Activated CD8-positive, alpha-beta memory T cell treated with anti-CD3 and anti-CD28 coated beads for 1 hour (primary cell): ENCODE measurements at places on chromosomes 4 and X.
A peak's percentile ranks its signal among the peaks of the same experiment; 100 is the strongest.

GRCh38 chr4:127505203-127505602, 127.6 kb upstream of the INTU start:
- DNase-seq, result no peak

DNA sequence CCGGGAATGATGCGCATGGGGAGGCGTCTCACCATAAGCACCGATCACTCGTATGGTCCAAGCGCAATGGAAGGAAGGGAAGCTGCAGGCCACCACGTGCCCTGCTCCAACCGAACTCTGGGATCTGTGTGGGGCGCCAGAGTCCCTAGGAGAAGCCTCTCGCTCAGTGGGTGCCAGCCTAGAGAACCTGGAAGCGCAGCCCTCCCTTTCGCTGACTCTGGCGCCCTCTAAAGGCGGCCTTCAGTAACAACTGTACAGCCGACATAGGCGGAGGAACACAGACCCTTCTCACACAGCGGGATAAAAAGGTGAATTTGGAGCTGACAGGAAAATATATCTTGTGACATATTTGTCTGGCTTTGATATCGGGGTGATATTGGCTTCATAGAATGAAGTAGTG, 76.0 kb downstream of the INTS6L start:
- DNase-seq, result no peak

GRCh38 chrX:118164138-118164537, 47.5 kb upstream of the KLHL13 start:
- no peak for DNase-seq

GRCh38 chrX:136953867-136954787, 73.6 kb upstream of the RBMX start:
- peak; percentile 1 for DNase-seq

GRCh38 chr4:135319685-135320084, 1118.1 kb upstream of the PABPC4L start:
- no peak for DNase-seq

GRCh38 chr4:126888968-126889367, 743.8 kb upstream of the INTU start:
- DNase-seq, result no peak

GRCh38 chr4:646460-646859, 21.1 kb downstream of the PDE6B start:
- no peak for DNase-seq

- DNase-seq, result no peak
These were observed 301.7 kb upstream of the DIPK2B start for GRCh38 chrX:45502396-45502795.

DNA sequence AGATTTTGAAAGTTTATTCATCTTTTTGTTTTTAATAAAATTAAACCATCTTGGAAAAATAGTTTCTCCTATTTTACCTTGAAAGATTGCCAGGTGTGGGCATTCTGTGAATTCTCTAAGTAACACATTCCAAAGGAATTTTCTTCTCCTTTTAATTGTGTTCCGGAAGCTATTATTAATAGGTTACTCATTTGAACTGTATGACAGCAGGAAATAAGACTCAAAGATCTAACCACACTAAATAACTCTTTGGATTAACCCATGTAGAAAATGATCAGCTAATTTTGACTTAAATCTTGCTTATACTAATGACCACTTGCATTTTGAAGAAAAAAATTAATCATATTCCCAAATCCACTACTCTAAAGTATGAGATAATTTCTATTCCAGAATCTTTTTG, 17.6 kb upstream of the CCNI start:
- no peak for DNase-seq

DNA sequence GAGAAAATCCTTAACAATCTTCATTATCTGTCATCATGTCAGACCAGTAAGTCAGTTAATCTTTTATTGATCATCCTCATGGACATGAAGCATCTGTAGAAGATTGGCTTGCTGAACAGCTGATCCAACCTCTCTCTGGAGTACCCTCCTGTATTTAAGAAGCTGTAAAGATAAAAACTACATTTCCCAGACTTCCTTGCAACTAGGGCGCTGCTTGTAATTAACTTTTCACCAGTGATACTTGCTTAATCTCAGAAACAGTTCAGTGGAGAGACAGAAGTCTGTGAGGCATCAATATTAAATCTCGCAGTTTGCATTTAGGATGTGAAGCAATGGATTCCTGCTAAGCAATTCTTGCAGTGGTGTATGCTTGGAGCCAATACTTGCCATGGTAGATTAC, 36.0 kb upstream of the SMARCA5 start:
- DNase-seq, result no peak

- no peak for DNase-seq
These were observed 228.6 kb downstream of the QDPR start for GRCh38 chr4:17283251-17283650.

DNA sequence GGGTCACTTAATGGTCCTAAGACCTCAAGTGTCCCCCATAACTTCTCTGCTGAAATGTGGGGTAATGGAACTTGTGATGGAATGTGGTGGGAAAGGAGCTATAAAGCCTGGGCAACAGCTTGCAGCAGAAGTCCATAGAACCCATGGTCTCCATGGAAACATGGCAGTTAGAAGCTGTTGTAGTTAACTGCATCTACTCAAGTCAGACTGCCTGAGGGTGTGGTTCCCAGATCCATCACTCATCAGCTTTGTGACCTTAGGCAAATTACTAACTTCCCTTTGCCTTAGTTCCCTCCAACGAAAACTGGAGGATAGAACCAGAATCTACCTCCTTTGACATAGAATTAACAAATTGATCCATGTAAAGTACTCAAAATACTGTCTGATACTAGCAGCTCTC, 113.0 kb downstream of the SPATA18 start:
- DNase-seq, result no peak

GRCh38 chr4:2432991-2433530, 14.3 kb downstream of the CFAP99 start:
- no peak for DNase-seq

DNA sequence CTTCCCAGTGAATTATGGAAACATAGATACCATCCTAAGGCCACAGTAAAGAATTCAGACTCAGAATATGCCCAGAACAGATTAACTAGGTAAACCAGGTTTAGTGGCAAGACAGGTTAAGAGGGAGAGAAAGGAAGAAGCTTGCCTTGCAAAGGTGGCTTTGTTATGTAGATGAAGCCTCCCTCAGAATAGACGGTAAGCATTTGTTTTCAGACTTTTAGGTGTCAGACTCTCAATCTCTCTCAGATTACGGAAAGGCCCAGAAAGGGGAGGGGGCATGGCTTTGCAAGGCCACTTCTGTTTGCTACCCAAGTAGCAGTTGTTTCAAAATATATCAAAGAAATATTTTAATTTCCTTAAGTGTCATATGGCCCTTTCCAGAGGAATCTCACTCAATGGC, 457.1 kb upstream of the BOD1L1 start:
- DNase-seq, result no peak

- DNase-seq, result no peak
These were observed 291.5 kb upstream of the BOD1L1 start for GRCh38 chr4:13918991-13919441.

DNA sequence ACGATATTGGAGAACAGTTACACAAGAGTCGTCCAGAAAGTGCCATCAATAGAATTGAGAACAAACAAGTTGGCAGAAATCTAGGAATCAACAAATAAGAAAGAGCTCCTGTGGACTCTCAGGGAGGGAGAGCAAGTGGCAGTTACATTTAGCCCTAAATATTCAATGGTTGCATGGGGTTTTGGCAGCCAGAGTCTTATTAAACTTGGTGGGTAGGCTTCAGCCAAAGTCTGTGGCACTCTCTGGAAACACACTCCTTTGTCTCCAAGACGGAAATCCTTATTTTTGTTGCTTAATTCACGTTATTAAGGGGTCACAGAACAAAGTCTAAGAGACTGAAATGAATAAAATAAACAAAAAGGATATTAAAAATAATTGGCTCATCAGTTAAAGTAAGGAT, 742.2 kb upstream of the ATOH1 start:
- no peak for DNase-seq

GRCh38 chr4:79287718-79288117, 38.1 kb downstream of the NAA11 start:
- DNase-seq, result no peak

DNA sequence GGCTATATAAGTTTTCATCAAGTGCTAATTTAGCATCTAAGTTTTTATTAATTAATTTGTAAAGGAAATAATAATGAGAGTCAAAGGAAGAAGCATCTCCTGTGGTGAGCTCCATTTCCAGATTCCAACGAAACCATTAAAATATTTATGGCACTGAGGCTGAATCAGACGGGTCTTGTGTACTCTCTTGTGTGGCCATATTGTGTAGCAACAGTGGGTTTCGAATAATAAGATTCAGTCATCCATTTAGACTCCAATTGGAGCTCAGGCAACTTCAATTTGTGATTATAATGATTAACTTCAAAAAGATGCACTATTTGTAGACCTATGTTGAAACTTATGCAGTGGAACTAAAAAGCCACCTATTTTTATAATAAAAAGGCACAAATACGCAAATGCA, 82.4 kb downstream of the SNCA start:
- no peak for DNase-seq

DNA sequence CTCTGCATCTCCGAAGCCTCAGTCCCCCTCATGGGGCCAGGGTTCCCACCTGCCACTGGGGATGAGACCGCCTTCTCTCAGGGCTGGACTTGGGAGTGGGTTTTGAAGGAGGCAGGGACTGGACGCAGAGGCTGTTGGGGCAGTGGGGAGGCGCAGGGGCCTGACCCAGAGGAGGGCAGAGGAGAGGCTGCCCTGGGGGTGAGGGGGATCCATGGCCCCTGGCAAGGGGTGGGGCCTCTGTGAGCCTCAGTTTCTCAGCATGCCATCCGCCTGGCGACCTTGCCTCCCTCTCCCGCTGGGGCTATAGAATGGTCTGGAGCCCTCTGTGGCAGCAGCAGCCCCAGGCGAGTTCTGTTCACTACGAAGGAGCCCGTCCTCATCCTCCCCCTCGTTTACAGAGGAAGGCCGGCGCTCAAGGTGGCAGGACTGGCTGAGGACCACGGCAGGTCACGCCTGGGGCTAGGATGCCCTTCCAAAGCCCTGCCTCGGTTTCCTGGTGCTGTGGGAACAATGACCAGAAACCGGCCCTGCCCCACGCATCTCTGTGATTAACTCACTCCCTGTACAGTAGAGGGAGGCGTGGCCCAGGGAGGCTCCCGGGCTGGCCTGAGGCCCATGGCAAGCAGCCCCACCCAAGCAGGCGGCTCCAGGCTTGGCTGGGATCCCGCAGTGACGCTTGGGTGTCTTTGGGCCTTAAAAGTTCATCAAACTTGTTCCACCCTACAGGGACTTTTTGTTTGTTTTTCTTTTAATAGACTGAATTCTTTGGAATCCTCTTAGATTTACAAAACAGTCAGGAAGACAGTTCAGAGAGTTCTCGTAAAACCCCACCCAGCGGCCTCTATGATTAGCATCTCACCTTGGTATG, 16.0 kb upstream of the SH3TC1 start:
- no peak for DNase-seq
